CD4-positive, alpha-beta memory T cell (primary cell): ENCODE measurements at places on chromosomes 5 and 9.
A peak's percentile ranks its signal among the peaks of the same experiment; 100 is the strongest.

DNA sequence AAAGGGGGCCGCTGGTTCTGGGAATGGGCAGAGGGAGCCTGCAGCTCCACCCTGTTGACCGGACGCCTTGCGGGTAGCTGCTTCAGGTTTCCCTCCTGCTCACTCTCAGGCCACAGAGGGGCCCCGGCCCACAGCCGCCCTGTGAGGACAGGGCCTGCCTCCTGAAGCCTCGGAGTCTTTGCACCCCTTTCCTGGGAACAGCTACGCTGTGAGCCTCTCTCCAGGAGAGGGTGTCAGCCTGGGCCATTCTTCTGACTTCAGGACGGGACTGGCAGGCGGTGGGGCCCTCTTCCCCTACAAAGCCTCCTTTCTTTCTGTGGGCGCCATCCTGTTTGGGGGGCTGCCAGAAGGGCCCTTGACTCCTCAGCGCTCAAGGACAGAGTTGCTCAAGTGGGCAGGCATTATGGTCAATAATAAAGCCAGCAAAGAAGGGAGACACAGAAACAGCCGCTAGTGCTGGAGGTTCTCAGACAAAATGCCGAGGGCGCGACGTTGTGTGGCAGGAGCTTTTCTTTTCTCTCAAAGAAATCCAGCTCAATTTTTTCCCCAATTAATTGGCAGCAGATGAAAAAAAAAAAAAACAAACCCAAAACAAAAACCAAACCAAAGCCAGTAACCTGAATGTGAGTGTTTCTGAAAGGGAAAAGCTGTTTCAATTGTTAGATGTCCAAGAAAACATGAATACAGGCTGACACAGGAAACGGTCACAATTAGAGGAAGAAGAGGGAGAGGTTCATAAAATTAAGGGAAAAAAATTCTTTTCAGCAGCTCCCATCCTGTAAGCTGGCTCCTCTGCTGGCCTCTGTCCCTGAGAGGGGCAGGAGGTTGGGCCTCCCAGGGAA, 12.8 kb upstream of the SLC25A51 start:
- no peak for DNase-seq

- DNase-seq: no peak
Observed at GRCh38 chr9:37730256-37730655, 23.3 kb upstream of the TRMT10B start.

DNA sequence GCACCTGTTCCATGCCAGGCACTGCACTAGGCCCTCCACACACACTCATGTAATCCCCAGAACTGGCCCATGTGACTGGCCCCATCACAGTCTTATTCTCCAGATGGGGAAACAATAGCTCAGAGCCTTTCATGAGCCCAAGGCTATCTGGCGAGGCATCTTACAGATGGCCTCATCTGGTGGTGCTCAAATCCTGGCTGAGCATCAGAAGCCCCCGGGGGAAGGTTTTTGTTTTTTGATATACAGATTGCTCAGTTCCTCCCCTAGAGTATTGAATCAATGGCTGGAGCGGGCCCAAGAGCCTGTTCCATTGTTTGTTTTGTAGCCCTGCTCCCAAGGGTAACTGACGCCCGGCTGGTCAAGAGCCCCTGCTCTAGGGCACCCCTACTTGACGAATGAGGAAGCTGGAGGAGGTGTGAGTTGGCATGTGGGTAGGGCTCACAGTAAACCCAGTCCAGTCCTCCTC, 145.3 kb upstream of the RAPGEF1 start:
- DNase-seq: no peak

DNA sequence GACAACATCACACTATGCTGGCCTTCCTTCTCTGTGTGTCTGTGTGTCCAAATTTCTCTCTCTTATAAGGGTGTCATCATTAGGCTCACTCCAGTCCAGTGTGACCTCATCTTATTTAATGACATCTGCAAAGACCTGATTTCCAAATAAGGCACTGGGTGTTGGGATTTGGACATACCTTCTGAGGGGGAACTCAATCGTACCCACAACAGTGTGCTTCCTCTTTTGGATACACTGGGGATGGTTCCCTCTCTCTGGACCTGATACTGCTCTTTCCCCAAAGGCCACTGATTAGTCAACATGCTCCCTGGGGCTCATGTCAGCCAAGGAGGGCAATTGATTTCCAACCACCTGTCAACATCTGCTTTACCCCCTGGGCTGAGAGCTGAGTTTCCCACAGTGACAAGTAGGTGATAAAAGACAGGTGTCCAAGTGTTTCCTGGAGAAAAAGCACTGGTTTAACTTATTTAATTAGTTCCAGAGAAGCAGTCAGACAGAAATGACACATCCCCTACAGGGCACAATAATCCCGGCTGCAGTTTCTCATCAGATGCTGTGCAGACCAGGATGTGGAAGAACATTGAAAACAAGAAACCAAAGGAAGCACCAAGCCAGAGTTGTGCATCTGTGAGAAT, 17.8 kb upstream of the CEP72 start:
- DNase-seq: no peak

- DNase-seq: no peak
Observed at GRCh38 chr5:172533058-172533398, 78.7 kb upstream of the SH3PXD2B start.

GRCh38 chr9:125544988-125545651, 161.9 kb downstream of the MAPKAP1 start:
- no peak for DNase-seq

- no peak for DNase-seq
Observed at GRCh38 chr5:113162770-113163169, 186.2 kb downstream of the DCP2 start.

DNA sequence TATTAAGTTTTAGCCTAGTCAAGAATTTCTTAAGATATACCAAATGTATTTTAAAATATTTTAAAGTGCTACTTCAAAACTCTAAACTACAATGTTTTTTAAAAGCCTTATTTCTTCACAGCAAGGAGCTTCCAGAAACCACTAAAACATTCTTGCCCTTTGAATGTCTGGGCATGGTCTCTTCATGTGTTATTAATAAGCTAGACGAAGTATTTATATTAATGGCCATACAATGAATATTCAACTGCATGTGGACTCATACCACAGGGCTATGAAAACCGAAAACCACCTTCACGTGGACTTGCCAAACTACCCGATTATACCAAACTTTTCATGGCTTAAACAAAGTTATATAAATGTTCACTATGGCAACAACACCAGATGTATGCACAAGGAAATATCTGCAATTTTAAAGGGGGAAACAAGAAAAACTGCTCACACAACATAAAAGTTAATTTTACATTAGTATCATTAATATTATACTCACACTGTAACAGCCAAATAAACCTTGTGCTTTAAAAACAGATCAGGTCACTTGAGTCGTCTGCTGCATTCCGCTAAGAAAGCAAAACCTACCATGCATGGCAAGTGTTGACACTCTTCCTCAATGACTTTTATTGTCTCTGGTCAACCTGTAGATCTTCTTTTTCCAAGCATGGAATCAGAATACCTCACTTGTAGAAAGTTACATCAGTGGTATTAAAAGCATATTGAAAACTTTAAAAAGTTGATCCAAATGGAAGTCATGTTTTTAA, 246.3 kb downstream of the BNC2 start:
- no peak for DNase-seq

GRCh38 chr5:140114341-140115185, 654 bp downstream of the PURA start:
- peak; percentile 43 for DNase-seq

DNA sequence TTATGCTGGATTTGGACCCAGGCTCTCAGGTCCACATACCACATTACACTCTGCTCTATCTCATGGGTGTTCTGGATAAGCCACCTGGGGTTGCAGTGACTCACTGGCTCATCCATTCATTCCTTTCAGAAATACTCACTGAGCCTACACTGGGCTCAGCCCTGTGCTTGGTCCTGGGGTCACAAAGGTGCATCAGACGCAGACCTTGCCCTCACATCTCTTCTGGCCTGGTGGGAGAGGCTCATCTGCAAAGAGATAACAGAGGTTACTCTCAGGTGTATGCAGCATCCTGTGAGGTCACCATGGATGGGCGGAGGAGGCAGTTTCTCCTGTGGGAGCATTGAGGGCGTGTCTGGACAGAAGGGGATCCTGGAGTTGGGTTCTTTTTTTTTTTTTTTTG, 12.1 kb downstream of the CDHR2 start:
- DNase-seq: no peak

DNA sequence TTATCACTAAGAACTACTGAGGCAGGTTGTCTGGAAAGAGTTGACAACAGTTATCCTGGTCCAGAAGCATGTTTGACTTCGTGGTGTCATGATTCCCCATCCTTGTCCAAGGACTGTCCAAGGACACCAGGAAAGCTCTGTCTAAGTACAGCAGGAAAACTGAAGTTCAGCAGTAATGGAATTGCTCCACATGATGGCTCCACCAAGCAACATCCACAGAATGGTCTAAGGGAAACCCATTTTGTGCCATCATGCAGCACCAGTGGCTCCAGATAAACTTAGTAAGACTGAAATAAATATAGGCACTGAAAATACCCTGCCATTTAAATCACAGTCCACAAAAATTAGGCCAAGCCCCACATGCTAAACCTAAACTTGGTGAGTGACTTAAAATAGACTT, 192.8 kb downstream of the CDH18 start:
- DNase-seq: no peak

- no peak for DNase-seq
Observed at GRCh38 chr5:59293700-59294099, 599.8 kb downstream of the PDE4D start.

GRCh38 chr9:111294691-111295451, 35.2 kb downstream of the OR2K2 start:
- no peak for DNase-seq

- DNase-seq: no peak
Observed at GRCh38 chr5:7016999-7017747, 303.9 kb downstream of the TENT4A start.

GRCh38 chr5:141934099-141934844, 10.6 kb downstream of the DELE1 start:
- no peak for DNase-seq

DNA sequence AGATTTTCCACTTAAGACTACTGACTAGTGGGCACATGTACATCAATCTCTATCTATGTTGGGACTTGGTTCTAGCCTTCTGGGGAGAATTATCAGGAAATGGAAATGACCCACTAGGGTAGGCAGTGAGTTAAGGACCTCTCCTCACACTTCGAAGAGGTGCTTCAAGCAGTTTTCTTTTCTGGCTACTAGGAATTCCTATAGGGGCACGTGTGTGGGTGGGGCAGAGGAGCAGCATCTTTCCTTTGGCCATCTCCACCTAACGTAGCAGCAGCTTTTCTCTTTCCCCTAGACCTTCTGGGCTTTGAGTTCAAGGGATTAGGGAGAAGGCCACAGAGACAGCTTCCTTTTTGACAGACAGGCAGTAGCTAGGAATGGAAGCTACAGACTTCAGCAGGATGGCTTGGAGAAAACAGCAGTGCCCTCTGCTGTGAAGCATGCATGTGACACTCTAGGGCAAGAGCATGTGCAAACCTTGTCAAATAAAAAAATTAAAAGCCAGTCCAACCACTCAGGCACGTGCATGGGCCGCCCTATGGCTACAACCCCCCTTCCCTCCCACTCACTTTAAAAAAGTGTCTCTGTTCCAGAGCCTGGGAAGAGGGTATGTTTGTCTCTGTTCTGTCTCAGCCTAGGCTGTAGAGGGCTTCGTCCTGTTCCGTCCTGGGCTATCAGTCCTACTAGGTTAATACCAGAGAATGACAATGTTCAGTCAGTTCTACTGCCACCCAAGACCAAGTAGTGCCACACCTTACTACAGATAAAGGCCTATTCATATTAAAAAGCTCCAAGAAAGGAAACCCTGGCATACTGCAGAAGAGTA, 8.7 kb upstream of the GFRA3 start:
- no peak for DNase-seq

DNA sequence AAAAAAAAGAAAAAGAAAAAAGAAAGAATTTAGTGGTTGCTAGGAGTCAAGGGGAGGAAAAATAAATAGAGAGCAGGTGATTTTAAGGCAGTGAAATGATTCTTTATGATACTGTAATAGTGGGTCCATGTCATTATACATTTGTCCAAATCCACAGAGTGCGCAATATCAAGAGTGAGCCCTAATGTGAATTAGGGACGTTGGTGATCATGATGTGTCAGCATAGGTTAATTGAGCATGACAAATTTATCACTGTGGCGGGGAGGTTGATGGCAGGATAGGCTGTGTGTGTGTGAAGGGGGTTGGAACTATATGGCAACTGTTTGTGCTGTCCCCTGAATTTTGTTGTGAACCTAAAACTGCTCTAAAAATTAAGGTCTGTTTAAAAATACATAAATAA, 357.8 kb downstream of the ICE1 start:
- DNase-seq: no peak

DNA sequence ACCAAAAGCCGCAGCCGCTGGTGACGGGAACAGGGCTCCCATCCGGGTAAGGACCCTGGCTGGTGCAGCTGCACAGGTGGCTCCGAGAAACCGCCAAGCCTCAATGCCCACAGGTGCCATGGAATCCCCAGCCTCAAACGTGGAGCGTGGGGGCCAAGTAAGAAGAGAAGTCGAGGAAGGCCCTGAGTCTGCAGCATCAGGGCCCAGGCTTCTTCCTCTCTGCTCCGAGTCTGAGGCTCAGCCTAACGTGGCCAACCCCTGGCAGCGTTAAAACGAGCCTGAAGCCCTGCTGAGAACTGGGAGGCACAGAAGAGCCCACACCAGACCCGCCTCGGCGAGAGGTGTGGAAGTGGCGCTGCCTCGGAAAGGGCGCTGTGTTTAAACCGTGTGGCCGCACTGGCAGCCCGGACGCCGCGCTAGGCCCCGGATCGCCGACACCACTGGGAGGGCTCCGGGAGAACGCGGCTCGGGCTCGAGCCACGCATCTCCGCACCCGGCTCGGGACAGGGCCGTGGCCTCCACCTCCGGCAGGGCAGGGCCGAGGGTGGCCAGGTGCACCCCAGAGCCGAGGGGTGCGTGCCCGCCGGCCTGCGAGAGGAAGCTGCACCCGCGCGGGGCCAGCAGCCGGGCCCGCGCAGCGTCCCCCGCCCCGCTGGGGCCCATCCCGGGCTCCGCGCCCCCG, 730 bp downstream of the ZMYND19 start:
- DNase-seq: no peak

DNA sequence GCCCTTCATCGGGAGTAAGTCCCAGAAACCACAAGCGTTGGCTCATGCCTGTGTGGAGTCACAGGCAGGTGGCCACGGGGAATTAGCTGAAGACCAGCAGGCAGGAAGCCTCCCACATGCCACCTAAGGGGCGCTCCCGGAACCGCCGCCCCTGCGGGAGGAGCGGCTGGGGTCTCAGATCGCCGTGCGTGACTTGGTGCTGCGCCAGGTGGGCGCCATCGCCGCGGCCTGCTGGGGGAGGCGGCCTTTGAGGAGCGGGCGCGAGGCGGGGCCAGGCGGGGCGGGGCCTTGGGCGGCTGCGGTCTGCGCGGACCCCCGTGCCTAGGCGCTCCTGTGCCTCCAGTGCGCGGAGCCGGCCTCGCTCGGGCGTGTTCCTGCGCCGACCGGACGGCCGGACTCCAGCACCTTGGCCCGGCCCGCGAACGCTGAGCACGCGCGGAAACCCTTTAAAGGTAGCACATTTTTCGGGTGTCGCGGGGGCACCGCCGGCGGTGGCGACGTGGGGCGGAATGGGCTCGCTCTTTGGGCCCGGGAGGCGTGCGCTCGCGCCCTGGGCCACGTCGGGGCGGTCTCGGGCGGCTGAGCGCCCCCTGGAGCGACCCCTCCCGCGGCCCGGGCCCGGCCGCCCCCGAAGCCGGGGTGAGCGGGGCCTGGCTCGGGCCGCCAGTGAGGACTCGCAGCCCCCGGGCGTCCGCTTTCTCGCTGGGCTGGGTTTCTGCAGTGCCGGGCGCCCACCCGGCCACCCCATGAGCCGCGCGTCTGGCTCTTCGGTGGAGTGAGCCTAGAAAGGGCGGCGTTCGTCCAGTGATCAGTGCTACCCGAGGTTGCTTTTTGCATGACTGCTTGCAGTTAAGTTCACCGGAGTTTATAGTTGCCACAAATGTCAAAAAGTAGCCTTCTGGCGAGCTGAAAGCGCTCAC, 24.5 kb downstream of the LECT2 start:
- no peak for DNase-seq
